Inflammatory macrophage treated with lipopolysaccharide for 4 hours (primary cell): ENCODE measurements at places on chromosomes 5 and 9.

GRCh38 chr5:20286512-20286911, 298.5 kb upstream of the CDH18 start:
- DNase-seq: no peak

- no peak for DNase-seq
Observed at GRCh38 chr9:71886015-71886414, 25.0 kb downstream of the ABHD17B start.

DNA sequence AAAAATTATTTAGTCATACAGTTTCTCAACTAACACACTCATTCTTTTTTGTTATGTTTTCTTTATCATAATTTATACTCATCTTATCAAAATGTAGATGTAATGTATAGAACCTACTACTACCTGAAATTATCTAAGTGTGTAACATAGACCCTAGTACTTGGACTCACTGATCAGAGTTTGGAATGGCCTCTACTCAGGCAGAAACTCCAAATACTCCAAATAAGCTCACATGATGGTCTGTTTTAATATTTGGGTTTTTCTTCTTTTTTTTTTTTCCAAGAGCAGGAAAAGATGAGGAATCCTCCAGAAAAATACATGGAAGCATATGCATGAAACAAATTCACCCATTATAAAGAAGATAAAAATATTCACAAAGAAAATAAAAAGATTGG, 126.3 kb downstream of the PDE4D start:
- DNase-seq: no peak

GRCh38 chr9:138044485-138045383, 167.2 kb downstream of the CACNA1B start:
- DNase-seq: no peak

- peak; percentile 74 for DNase-seq
Observed at GRCh38 chr9:83981126-83981871, 694 bp downstream of the RMI1 start.

- DNase-seq: no peak
Observed at GRCh38 chr9:109729513-109729912, 50.5 kb upstream of the PALM2AKAP2 start.

- DNase-seq: no peak
Observed at GRCh38 chr5:2335733-2336515, 415.6 kb downstream of the IRX2 start.

DNA sequence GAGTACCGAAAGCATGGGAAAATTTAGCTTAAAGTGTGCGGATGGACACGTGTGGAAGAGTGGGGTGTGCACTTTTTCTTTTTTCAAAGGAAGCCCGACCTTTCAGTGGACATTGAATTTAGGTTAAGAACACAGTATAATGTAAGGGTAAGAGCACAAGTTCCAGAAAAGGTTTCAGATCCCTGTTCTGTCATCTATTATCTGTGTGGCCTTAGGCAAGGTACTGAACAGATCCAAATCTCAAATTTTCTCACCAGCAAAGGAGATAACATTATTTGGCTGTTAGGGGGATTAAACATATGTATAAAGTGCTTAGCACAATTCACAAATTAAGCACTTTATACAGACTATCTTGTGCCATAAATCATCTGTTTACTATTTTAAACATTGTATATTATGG, 441.0 kb downstream of the SPOCK1 start:
- no peak for DNase-seq

DNA sequence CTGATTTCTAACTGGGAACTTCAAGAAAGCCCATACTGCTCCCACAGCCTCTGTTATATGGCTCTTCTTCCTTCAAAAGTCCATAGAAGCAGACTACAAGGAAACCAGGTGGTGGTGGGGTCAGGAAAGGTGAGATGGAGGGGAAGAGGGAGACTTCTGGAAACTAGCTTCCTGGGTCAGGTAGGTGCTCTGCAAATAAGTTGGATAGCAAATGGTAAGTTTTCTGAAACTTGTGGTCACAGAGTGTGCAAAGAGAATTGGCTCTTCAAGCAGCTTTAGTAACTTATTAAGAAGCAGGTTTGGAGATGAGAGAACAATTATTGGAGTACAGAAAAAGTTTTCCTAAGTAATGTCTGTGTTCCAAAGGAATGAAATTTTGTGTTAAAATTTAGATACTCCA, 316.9 kb downstream of the ADGRV1 start:
- DNase-seq: no peak
